ENCODE measurements at places on chromosomes 3 and 15. TPM values are rescaled to one million over a fixed set of nuclear protein-coding genes. Genes with fewer than 3 reads are reported as not detected.

OSBPL10 gene
- 6.3 TPM for total RNA-seq

TJP1 gene
- total RNA-seq: 68.1 TPM

MAP1A gene
- 0.20 TPM for total RNA-seq

CHRNB4 gene
- not detected for total RNA-seq

DNA sequence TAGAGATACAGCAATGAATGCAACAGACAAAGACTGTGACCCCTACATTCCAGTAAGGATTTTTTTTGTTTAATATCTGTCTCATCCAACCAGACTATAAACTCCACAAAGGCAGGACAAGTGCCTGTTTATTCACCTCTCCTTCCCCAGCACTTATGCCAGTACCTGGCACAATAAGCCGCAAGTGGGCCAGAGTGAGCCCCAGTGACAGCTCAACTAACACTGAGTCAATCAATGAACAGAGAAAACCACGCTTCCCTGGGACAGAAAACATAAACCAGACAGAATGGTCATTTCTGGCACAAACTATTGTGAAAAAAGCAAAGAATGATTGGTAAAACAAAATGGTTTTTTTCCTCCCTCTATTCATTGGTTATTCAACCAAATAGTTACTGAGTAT lies 52.2 kb downstream of the RYK start:
- DNase-seq: no peak

DNA sequence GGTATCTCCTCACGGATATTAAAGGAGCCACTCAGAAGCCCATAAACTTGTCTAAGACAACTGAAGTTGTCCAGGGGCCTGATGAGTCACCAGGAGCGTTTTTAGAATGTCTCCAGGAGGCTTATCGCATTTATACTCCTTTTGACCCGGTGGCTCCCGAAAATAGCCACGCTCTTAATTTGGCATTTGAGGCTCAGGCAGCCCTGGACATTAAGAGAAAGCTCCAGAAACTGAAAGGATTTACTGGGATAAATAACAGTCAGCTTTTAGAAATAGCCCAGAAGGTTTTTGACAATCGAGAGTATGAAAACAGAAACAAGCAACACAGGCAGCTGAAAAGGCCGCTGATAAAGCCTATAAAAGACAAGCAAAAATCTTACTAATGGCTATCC lies 4.1 kb downstream of the DET1 start:
- DNase-seq: no peak

DNA sequence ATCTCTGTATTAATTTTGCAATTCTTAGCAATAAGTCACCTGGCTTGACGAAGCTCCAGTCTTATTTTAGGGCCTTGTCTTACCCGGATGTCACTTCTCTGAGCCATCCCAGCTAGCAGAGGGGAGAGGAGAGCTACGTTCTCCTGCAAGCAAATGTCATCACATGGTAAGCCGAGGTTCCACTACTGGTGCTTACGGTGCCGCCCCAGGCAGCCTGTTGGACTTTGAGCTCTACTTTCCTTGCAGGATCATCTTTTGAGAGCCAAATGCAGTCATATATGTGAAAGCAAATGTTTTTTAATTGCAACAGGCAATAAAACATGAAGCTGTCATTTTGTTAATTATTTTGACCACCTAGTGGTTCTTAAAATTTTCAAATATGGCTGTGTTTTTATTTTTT lies 140.9 kb downstream of the FAM43A start:
- DNase-seq: no peak

GRCh38 chr3:189041482-189042090 lies 130.2 kb upstream of the TPRG1 start:
- peak; percentile 70 for DNase-seq

DNA sequence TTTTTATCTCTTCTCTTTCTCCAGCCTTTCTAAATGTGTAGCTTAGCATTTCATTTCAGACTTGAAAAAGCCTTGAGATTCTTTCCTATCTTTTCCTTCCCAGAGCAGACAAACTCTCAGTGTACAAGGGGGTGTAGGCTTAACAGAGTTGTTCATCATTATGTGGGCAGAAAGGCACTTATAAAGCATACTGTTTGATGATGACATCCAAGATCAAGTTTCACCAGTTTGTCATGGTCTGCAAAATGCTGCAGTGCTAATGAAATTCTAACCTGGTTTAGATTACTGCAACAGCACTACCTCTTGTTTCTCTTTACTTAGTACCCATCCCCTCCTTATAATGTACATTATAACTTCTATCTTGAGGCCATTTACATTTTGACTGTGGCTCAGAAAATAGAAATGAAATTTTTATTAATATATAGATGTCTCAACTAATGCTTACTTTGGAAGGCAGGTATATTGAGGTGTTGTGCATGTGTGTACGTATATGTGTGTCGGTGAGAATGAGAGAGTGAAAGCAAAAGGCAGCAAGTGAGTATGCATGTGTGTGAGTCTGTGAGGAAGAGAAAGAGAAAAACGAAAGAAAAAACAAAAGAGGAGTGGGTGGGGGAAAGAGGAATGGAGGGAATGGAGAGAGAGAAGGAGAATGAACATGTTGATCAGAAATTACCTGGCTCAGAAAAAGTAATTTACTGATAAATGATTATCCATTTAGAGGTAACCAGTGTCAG lies 1043.6 kb downstream of the TUSC7 start:
- DNase-seq: no peak

DNA sequence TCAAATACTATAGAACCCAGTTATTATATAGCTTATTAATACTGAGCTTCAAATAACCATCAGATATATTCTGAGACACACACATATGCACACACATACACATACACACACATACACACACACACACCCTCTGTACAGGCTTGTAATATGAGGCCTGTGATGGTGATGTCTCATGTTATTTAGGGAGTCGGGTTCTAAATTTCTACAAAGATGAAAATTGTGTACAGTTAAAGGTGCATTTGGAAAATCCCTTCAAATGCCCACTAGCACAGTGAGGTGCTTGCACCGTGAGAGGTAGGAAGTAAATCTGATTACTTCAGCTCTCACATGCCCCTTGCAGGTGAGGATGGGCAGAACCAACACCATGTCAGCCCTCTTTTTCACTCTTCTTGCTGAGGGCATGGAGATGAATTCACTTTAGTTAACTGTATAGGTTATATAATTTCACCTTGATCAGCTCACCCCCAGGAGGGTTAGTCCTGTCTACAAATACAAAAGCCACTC lies 294.5 kb upstream of the PROK2 start:
- no peak for DNase-seq

GRCh38 chr3:36417237-36417636 lies 36.9 kb downstream of the STAC start:
- no peak for DNase-seq

GRCh38 chr15:63967616-63968015 lies 78.7 kb downstream of the DAPK2 start:
- DNase-seq: no peak

- DNase-seq: no peak
Measured at GRCh38 chr15:77060546-77060945, 10.4 kb downstream of the TSPAN3 start.

GRCh38 chr3:113898892-113899291 lies 48.9 kb upstream of the ZDHHC23 start:
- no peak for DNase-seq

DNA sequence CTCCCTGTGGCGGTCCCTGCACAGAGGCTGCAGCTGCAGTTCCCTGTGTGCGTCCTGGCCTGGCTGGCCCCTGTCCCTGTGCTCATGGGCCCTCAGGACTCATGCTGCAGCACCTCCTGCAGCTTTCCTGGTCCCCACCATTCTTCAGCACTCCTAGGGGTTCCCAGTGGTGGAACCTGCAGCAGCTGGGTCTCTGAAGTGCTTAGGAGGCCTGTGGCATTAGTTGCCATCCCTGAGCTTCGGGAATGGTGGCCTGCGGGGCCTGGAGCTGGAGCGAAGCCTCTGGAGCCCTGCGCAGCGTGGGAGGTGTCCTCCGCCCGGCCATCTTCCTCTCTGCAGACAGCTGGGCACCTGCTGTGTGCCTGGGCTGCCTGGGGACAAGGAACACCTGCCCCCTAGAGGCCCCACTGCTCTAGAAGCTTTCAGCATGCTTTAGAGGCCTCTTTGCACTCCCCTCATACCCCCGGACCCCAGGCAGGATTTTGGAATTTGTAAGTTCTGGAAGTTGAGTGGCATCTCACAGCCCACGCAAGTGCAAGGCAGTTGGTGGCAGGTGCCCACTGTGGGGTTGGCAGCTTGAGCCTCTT lies 13.1 kb downstream of the PLXNA1 start:
- no peak for DNase-seq

GRCh38 chr15:51132384-51133139 lies 37.9 kb upstream of the TNFAIP8L3 start:
- DNase-seq: peak; percentile 97

DNA sequence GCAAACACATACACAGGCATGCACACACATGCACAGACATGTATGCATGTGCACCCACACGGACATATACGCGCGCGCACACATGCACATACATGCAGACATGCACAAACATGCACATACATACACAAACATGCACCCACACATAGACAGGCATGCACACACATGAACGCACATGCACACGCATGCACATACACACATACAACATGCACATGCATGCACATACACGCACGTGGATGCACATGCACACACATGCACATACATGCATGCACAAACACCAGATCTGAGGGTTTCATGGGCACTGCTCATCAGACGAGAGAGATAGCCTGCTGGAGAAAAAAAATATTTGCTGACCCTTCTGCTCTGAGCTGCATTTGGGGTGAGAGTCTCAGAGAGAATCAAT lies 31.7 kb upstream of the NTRK3 start:
- DNase-seq: no peak

DNA sequence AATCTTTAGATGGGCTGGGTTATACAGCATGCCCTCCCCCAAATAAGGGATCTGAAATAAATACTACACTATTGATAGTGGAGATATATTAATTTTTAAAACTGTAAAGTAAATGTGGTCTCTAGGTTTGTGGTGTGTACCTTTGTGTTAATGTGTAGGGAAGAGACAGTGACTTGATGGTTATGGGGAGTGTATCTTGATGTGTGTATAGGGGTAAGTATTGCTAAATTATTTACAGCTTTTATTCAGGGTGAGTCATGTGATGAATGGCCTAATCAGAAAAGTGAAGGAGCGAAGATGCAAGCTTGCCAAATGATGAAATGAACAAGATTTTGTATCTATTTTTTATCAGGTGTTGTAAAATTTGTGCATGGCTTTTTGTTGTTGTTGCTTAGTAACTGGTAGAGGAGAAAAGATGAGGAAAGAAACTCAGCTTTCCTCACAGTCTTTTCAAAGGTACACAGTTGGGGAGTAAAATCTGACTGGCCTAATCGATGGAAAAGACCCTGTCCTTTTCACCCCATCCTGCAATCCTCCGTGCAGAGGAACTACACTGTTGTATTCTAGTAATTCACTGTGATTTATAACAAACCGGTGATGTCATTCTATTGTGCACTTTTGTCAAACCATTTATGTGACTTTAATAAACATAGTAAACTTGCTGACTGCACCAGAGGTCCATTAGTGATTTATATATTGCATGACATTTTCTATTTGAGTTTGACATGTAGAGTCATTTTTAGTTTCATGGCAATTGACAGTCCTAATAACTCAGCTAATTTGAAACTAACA lies 17.7 kb downstream of the FEM1B start:
- peak; percentile 29 for DNase-seq
